ENCODE measurements at places on chromosomes 3 and 15. TPM values are rescaled to one million over a fixed set of nuclear protein-coding genes. Genes with fewer than 3 reads are reported as not detected.

ESYT3 gene
- 0.44 TPM for total RNA-seq

DNA sequence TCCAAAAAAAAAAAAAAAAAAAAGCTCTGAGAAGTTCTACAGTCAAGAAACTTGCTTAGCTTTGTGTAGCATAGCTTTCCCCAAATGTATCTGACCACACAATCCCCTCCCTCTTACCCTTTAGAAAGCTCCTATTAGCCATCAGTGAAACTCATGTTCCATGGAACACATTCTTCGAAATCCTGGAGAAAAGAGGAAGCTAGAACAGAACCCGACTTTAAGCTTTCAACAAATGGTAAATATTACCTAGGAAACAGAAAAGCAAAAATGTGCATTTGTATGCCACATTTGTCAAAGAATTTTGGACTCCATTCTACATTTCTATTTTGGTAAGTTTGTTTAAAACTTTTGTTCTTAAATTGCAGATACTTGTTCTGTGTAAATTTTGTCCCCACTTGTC lies 17.4 kb upstream of the CRTC3 start:
- no peaks in the 10 kb centered on the region for H3K27me3 ChIP-seq
- H3K4me3 ChIP-seq = no peak overlapping the region
- no peak for DNase-seq
- no peaks in the 10 kb centered on the region for H3K4me1 ChIP-seq
- no peak overlapping the region for H3K27ac ChIP-seq

- H3K4me1 ChIP-seq = peaks cover 30% of the 10 kb centered on the region
- peak overlapping the region; percentile 10 for H3K4me3 ChIP-seq
- H3K27ac ChIP-seq = no peak overlapping the region
- no peaks in the 10 kb centered on the region for H3K36me3 ChIP-seq
Measured at GRCh38 chr15:69071260-69071659, 56.8 kb downstream of the NOX5 start.

STRIT1 gene
- total RNA-seq = not detected

IQCH gene
- total RNA-seq = 2.8 TPM

- peak overlapping the region; percentile 83 for H3K4me3 ChIP-seq
- no peaks in the 10 kb centered on the region for H3K36me3 ChIP-seq
- peaks cover 29% of the 10 kb centered on the region for H3K4me1 ChIP-seq
- DNase-seq = no peak
Measured at GRCh38 chr3:138936741-138937689, 9.9 kb downstream of the FOXL2 start.

GRCh38 chr15:45376967-45377608 lies 1.3 kb downstream of the GATM start:
- no peak overlapping the region for H3K27ac ChIP-seq
- peaks cover 30% of the 10 kb centered on the region for H3K4me1 ChIP-seq
- H3K4me3 ChIP-seq = peak overlapping the region; percentile 92
- DNase-seq = no peak
- H3K36me3 ChIP-seq = no peaks in the 10 kb centered on the region

COL6A6 gene
- not detected for total RNA-seq

ACAP2 gene
- 35.7 TPM for total RNA-seq

DNA sequence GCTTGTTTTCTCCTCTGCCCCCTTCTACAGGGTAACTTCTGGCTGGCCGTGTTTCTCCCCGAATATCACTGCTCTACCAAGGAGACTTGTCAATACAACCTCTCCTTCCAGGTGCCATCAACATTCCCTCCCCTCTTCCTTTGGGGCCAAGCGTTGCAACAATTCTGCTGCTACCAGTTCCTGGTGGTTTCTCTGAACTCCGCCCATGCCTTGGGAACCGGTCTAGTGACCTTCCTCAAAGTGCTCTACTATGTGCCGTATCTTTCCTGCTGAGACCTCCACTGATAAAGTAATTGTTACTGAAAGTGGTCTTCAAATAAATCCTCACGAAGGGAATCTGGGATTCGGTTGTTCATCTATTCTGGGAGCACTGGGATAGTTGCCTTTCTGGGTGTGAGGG lies 26.2 kb downstream of the PCSK6 start:
- H3K27ac ChIP-seq = no peak overlapping the region
- no peaks in the 10 kb centered on the region for H3K27me3 ChIP-seq
- peaks cover 11% of the 10 kb centered on the region for H3K4me1 ChIP-seq

DNA sequence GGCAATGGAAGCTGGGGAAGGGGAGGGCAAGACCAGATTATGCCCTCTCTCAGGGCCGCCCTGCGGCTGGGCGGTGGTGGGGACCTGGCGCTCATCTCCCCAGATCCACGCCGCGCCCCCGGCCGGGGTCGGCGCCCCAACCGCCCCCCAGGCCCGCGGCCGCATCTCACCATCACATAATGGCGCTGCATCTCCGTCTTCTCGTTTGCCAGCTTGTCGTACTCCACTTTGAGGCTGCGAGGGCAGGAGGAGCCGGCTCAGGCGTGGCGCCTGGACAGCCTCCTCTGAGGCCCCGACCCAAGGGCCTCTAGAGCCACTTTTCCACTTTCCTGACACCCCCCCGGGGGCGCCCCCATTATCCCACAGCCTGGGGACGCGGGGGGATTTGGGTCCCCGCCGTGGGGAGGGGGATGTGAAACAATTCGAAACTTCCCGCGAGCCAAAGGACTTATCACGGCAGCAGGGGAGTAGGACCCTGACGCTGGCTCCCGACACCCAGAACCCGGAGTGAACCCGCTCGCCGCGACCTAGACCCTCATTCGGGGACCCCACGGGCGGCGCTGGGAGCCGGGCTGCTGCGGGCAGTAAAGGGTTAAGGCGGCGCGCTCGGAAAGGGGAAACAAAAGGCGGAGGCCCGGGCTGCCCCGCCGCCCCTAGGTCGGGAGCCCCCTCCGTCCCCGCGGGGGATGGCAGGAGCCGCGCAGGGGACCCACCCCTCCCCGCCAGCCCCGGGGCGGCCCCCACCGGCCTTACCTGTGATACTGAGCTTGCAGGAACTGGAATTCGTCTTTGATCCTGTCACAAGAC lies 2.1 kb downstream of the TLE3 start:
- H3K36me3 ChIP-seq = peaks cover 2% of the 10 kb centered on the region
- DNase-seq = no peak
- peaks cover 42% of the 10 kb centered on the region for H3K27me3 ChIP-seq
- peak overlapping the region; percentile 31 for H3K27ac ChIP-seq
- H3K4me3 ChIP-seq = peak overlapping the region; percentile 100

- DNase-seq = no peak
- no peak overlapping the region for H3K27ac ChIP-seq
- no peak overlapping the region for H3K4me3 ChIP-seq
- no peaks in the 10 kb centered on the region for H3K4me1 ChIP-seq
- H3K27me3 ChIP-seq = no peaks in the 10 kb centered on the region
Measured at GRCh38 chr3:171249245-171249644, 211.0 kb downstream of the TNIK start.

Measured in neural crest cell (in vitro differentiated cells).